Stomach (tissue), 19 donors: ENCODE measurements at places on chromosomes 11 and 22.

DNA sequence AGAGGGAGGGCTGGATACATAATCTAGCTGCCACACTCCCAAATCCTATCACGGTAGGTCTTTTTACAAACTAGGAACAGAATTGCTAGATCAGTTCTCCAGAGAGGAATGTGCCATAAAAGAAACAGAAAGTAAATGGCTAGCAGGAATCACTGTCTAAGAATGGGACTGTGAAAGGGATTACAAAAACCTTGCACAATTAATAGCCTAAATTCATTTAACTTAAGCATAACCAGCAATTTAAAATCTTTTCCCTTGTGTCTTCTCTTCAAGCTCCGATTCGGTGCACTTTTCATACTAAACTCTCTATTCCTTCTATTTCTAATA lies 35.2 kb downstream of the APOL5 start:
- no peak for DNase-seq

DNA sequence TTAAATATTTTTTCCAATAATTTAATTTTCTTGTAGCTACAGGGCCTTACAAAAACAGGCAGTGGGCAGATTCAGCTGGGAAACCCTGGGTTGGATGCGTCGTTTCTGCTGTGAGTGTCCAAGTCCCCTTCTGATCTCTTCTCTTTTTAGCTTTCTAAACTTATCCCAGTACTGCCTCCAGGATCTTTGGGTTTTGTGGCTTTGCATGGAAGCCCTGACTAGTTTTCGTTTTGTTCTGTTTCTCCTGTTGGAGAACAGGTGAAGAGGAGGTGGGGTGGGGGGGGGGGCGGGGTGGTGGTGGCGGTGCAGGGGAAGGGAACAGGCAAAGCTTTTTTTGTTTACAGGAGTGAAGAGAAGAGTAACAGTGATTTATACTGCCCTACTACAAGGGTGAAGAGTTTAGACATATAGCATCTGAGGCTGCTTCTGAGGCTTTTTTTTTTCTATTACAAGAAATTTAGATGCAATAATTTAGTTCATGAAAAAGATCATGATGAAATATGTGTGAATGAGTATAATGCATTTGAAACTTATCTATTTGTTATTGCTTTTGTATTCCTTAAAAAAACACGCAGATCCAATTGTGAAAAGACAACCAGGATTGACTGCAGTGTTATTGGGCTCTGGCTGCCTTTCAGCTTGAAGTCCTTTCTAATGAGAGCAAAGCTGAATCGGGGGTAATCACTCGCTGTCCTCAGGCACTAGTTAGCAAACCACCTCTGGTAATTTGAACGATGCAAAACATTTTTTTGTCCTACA lies 142.9 kb downstream of the NCAM1 start:
- no peak for DNase-seq

DNA sequence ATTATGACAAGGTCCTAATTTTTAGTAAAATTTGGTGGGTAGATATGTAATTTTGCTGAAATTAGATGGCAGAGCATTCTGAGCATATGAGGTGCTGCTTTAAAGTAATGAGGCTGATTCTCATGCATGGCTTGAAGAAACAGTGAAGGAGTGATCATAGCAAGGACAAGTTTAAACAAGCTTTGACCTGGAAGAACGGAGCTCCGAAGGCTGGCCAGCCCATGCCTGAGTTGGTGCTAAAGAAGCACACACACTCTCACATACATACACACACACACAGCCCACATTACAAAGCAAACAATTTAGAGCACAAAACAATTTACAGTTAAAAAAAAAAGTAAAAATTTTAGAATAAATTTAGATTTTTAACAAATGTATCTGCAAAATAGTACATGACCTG lies 150.7 kb downstream of the DCDC1 start:
- DNase-seq = no peak

- no peak for DNase-seq
Measured at GRCh38 chr22:39723899-39724351, 153.4 kb downstream of the CACNA1I start.

GRCh38 chr22:46001426-46002106 lies 24.6 kb upstream of the WNT7B start:
- DNase-seq = no peak

DNA sequence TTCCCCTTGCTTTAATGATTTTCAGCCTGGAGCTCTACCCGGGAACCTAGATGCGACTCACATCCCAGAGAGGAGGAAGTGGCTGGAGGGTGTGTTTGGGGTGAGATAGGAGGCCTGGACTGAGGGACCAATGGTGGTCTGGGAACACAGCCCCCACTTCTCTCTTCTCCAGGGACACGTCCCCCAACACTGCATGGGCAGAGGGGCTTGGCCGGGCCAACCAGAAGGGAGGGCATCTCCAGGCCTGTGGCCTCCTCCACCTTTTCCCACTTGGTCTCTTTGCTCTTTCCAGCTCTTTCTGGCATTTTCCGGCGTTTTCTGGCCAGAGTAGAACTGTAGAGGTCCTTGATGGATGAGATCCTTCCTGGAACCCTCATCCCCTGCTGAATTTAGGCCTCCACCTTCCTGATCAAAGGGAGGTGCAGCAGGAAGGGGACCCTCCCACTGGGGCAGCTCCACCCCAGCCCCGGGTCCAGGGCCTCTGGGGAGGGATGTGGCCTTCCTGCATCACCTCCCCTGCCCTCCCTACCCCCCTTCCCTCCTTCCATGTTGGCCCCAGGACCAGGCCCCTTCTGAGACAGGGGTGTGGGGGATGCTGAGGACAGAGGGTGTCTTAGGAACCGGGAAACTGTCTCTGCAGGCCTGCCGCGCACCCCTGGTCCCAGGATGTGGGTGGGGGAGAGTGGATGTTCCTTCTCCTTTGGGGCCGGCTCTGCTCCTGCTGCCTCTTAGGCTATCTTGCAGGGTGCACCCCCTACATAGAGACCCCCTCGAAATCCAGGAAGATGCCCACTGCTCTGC lies 24.4 kb downstream of the MRGPRG start:
- peak; percentile 16 for DNase-seq

- no peak for DNase-seq
Measured at GRCh38 chr11:61851113-61851899, 23.2 kb downstream of the FADS2 start.

DNA sequence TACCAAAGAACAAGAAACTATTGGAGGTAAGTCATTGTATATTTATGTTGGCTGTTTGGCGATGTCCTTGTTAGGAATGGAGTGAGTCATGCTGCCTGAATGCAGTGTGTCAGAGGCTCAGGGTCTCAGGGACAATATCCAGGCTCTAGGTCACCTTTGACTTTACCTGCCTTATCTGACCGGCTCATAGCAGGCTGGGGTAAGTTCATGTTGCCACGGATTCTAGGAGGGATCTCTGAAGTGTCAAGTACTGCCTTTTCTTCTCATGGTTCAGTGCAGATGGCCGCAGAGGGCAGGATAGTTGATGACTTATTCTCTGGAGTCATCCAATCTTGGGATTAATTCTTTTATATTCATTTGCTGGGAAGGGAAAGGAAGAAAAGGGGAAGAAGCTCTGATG lies 53.2 kb downstream of the SPON1 start:
- DNase-seq = peak; percentile 80

- no peak for DNase-seq
Measured at GRCh38 chr11:125075900-125076317, 12.8 kb downstream of the SLC37A2 start.

- no peak for DNase-seq
Measured at GRCh38 chr22:42026705-42027104, 28.1 kb downstream of the WBP2NL start.

- DNase-seq = no peak
Measured at GRCh38 chr11:62498031-62498430, 48.6 kb downstream of the AHNAK start.

DNA sequence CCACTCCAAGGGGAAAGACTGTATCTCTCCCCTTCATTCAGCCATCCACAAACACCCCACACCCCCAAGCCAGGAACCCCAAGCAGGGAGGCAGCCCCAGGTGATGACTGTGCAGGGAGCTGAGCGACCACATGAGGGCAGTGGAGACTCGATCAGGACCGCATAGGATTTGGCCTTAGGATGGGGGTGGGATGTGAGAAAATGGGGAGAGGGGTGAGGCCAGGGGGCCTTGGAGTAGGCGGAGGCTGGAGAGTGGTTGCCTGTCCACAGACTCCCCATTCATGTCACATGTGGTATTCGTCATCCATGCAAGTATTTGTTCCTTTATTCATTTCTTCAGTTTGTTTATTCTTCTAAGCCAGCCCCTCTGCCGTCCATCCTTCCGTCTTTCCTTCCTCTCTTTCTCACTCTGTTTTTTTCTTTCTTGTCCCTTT lies 2.7 kb upstream of the RHOD start:
- peak; percentile 63 for DNase-seq

DNA sequence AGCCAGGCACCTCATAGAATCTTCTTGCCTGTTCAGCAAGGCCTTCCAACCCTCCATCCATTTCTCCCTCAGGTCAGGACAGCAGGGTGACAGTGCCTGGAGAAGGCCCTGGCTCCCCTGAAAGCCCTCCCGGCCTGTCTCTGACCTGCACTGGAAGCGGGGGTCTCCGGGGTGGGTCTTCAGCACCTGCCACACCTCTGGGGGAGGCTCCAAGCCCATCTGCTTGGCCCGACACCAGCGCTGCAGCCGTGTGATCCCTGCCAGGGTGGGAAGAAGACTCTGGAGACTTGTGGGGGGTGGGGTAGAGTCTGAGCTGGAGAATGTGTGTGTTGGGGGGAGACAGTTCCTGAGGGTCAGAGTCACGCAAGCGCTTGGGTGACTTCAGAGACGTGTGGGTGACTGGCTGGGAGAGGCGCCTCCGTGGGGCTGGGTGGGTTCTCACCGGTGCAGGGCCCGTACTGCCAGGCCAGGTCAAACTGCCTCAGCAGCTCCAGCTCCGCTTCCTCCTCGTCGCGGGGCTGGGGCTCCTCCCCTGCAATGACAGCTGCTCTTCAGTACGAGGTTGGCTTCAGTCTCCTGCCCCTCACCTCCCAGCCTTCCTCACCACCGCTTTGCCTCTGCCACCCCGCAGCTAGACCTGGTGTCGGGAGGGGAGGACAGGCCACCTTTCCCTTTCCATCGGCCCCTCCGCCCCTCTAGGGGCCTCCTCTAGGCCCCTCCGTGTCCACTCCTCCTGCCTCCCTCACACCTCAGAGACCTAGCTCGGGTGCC lies 615 bp downstream of the POLD4 start:
- peak; percentile 78 for DNase-seq

DNA sequence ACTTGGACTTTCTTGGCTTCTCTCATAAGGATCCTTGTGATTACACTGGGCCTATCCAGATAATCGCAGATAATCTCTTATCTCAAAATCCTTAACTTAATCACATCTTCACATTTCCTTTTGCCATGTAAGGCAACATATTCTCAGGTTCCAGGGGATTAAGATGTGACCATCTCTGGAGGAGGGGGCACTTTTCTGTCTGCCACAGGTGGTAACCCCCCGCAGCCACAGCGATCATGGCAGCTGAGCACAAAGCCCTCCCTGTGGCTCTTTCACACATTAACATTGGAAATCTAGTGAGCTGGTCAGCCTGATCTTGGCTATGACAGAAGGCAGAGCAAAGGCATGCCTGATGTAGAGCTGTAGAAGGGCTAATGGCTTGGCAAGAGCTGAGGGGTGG lies 69.1 kb upstream of the CD82 start:
- no peak for DNase-seq

DNA sequence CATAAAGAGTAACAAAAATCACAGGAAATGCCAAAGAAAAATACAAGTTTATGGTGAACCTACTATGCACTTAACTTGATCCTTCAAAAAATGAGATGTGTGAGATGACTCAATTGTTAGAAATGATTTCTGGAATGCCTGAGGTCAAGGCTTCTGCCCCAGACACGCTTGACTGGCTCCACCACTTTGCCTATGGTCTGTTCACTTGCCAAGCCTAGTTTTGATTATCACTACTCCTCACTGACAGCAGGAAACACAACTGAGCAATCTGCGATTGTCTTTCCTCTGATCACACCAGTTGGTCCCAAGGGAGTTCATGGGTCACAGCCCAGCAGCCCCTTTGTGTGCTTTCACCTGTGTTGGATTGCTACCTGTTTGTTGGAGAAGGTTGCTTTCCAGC lies 20.6 kb upstream of the PRDM10 start:
- DNase-seq = no peak

GRCh38 chr11:93728792-93729128 lies 12.5 kb downstream of the TAF1D start:
- DNase-seq = no peak

- no peak for DNase-seq
Measured at GRCh38 chr11:13939961-13940906, 22.3 kb upstream of the SPON1 start.

- peak; percentile 11 for DNase-seq
Measured at GRCh38 chr11:105226091-105226490, 86.5 kb upstream of the CARD18 start.

- peak; percentile 83 for DNase-seq
Measured at GRCh38 chr11:85752890-85753581, 57.9 kb downstream of the SYTL2 start.

GRCh38 chr22:32501836-32502752 lies 27.5 kb downstream of the FBXO7 start:
- DNase-seq = no peak

GRCh38 chr11:9972989-9973388 lies 309.1 kb downstream of the SWAP70 start:
- DNase-seq = peak; percentile 79

- DNase-seq = no peak
Measured at GRCh38 chr22:24977370-24978221, 25.1 kb downstream of the KIAA1671 start.

DNA sequence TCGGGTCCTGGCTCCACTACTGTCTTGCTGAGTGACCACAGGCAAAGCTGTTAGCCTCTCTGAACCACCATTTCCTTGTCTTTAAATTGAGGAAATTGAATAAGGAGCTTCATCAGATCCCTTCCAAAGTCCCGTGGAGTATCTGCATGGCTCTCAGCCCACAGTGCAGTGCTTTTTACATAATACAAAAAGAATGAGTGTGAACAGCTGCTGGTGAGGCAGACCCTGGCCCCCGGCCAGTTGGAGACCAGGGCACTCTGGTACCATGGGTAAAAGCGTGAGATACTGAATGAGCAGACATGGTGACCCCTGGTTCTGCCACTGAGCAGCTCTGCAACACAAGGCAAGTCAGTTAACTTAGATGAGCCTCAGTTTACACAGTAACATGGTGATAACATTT lies 86.8 kb downstream of the GALNT18 start:
- DNase-seq = peak; percentile 70

- no peak for DNase-seq
Measured at GRCh38 chr11:14374922-14375830, 16.2 kb upstream of the RRAS2 start.

- no peak for DNase-seq
Measured at GRCh38 chr11:73752903-73753302, 8.0 kb downstream of the RAB6A start.

- DNase-seq = peak; percentile 42
Measured at GRCh38 chr22:38704654-38705234, 1.0 kb upstream of the GTPBP1 start.

DNA sequence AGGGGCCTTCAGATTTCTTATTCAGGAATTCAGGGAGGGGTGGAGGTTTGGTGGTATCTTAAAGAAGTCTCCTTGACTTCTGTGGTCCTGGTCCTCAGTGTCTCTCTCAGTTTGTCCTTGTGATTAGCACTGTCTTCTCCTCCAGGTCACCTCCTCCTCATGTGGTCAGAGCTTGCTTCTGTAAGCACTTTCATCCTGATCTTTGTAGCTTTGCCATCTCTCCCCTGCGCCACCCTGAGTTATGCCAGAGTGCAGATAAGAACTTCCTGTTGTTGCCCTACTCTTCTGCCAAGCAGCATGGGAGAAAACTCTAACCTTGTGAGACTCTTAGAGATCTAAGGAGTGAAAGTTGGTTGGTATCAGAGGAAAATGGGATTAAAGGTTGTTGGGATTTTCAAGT lies 30.9 kb downstream of the MICAL2 start:
- DNase-seq = no peak
